ENCODE measurements at places on chromosomes 11 and 22.

DNA sequence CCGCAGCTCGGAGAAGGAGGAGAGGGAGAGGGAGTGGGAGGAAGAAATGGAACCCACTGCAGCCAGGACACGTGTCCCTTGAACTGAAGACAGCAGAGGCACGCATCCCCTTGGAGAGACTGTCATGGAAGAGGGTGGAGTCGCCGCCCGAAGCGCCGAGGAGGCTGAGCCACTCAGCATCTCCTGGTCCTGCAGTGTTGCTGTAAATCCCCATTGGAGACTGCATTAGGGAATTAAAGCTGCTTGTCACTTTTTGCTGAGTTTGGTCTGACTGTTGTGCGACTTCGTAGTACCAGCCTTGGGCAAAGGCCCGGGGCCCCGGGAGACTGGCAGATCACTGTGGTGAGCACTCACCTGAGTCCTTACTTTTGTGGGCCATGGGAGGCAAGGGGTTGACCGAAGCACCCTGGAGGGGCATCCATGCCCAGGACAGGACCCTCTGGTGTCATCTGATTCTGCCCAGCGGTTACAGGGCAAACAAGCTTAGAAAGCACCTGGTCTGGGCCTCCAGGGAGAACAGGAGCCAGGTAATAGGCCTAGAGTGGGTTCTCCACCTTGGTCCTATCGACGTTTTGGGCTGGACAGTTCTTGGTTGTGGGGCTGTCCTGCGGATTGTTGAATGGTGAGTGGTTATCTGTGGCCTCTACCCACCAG lies 797 bp downstream of the VPREB1 start:
- DNase-seq, result no peak

DNA sequence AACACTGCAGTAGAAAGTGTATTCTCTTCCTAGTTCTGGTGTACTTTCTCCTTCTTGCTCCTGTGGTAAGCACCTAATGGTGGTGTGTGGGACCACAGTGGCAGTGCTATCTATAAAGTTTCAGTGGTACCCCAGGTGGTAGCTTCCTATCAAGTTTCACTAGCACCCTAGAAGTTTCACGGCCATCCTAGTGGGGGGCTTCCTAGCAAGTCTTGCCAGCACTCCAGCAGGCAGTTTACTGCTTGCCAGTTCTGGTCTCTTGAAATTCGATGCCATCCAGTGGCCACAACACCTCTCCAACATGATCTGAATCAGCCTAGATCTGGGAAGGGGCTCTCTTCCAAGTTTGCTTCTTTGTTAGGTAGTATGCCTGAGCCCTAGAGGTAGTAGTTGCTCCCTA lies 229.6 kb downstream of the SWAP70 start:
- DNase-seq, result no peak

DNA sequence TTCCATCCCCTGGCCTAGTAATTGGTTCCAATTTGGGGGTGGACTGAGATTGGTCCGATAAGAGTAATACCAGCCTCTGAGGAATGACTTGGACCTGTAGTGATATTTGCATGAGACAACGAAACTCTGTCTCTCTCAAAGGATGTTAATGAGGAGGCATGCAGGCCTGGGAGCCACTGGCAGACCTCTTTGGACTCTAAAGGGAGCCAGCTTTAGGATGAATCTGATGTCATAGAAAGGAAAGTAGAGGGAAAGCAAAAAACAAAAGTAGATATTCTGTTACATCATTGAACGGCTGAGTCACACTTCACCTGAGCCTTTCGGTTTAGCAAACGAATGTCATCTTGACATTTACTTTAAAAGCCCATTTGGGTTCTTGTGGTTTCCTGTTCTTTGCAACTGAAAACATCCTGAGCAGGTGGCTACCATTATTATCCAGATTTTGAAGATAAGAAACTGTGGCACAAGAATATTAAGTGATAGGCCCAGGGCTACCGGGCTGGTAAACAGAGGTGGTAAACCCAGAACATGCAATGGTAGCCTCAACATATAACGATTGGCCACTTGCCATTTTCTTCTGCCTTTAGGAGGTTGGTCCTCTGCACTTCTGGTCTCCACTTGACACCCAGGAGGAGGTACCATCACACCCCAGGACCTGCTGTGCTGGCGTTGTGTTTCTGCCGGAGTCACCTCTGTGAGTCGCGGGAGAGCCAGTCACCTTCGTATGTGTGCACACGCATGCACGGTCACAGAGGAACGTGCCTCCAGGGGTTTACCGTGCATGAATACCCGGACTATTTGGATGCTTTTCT lies 42.7 kb downstream of the RTL6 start:
- no peak for DNase-seq

GRCh38 chr11:1881442-1882264 lies 10.0 kb downstream of the PRR33 start:
- no peak for DNase-seq

- no peak for DNase-seq
Observed at GRCh38 chr11:121499405-121499804, 46.6 kb upstream of the SORL1-AS1 start.

- no peak for DNase-seq
Observed at GRCh38 chr11:13091804-13092203, 82.7 kb downstream of the RASSF10 start.

DNA sequence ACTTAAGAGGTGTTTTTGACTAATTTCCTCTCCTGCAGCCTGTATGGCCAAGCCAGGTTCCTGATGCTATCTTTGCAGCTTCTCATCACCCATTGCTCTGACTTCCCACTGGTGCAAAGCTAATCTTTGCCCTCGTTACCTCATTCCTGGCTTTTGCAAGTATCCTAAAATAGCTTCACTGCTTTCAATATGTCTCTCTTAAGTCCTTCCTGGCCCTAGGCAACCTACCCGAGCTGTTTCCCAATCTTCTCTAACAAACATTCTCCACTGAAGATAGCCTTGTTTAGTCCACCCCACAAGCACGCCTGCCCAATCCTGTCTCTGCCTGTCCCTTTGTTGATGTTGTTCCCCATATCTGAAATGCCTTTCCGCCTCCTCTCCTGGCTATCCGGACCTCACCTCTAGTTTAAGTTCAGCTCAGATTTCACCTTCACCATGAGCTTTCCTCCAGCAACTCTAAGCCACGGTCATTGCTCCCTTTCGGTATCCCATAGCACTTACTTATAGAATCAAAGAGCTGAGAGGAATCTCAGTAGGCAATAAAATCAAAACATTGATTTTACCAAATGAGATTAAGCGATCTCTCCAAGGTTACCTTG lies 30.1 kb upstream of the CECR2 start:
- DNase-seq, result no peak

GRCh38 chr11:92008249-92008648 lies 216.4 kb upstream of the FAT3 start:
- no peak for DNase-seq

GRCh38 chr22:19604711-19605268 lies 80.6 kb upstream of the CLDN5 start:
- DNase-seq, result no peak

- no peak for DNase-seq
Observed at GRCh38 chr11:3745161-3745560, 52.2 kb downstream of the NUP98 start.

- DNase-seq, result no peak
Observed at GRCh38 chr11:70429724-70430521, 31.6 kb downstream of the CTTN start.

DNA sequence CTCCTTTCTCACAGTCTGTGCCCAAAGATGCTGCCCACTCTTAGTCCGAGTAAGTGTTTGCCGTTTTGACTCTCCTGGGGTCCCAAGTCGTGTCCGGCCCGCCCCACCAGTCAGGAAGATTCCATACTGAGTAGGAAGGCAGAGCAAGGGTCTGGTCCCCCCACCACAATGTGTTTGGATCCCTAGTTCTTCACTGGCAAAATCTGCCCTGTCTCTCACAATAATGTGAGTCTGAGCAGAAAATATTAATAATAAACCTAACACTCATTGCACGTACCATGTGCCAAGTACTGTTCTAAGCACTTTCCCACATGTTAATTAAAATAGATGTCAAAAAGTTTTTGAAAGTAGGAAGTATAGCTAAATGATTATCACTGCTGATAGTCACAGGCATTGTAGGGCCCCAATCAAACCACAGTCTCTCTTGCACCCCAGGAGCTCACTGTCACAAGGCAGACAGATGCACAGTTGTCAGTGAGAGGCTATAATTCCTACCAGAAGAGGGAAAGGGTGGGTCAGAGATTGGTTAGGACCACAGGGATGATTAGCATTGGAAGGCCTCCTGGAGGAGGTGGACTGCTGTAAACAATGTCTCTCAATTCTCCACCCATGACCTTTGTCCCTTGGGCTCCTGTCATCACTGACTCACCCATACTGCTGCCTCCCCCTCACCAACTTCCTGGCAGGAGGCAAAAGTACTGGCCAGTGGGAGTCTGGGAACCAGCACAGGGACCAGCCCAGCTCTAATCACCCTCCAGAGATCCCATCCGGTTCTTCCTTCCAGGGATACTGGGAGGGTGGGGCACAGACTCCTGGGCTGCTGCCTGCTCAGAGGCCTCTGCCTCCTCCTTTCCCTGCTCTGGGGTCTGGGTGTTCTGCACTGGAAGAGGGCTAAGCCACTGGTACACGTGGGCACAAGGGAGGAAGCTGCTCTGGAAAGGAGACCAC lies 1.0 kb upstream of the POLD4 start:
- no peak for DNase-seq

DNA sequence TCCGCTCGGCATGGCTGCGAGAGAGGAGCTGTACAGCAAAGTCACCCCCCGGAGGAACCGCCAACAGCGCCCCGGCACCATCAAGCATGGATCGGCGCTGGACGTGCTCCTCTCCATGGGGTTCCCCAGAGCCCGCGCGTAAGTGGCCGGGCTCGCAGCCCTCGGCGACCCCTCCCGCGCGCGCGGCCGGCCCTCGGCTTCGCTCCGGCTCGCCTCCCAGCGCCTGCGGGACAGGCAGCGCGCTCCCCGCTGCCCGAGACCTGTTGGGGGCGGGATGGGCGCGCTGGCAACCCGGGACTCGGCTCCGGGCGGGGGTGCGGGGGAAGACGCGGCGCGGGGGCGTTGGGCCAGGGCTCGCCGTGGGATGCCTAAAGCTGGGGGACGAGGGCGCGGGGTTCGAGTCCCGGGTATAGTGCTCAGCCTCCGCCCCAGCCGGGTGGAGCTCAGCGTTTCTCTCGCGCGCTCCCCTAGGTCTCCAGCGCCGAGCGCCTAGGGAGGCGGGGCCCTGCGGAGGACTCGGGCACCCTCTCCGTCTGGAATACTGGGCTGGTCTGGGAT lies 630 bp downstream of the UBASH3B start:
- DNase-seq, result peak; percentile 13

DNA sequence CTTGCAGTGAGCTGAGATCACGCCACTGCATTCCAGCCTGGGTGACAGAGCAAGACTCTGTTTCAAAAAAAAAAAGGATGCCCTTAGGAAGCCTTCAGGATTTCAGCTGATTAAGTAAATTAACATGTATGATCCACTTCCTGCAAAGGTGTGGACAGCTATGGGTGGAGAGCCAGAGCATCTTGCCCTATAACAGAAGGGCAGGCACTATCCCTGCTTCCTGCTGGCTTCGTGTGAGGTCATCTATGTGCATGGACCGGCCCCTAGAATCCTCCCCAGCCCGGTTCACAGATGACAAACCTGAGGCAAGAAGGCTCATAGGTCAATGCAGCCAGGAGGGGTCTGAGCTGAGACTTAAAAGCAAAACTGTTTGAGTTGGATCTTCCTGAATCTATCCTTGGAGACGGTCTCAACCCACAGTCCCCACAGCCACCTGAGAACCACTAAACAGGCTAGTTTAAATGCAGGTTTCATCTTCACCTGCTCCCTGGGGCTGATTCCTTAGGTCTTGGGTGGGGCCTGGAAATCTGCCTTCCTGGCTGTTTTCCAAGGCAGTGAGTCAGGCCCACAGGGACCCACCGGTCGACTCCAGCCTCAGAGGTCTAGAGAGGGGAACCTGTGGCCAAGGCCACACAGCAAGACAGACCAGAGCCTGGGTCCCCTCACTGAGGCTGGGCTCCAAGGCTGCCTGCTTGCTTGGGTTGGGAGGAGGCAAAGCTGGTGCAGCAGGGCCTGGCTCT lies 55.2 kb upstream of the MPEG1 start:
- DNase-seq, result no peak

GRCh38 chr11:29773656-29774264 lies 243.1 kb downstream of the KCNA4 start:
- DNase-seq, result no peak

GRCh38 chr22:36879775-36880174 lies 19.0 kb downstream of the NCF4 start:
- DNase-seq, result no peak

DNA sequence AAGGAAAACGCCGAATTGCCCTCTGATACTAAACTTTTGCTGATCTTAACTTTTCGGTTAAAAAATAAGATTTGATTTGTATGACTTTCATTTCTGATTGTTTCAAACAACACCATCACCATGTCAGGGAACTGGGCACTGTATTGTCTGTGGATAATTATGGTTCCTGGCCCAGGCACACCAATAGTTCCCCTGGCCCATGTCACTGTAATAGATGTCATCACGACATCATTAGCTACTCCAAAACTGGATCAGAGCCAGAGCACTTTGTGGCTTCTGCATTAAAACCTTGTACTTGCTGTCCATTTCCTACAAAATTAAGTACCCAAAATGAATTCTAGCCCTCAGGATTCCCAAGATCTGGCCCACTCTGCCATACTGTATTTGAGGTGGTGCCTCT lies 119.5 kb upstream of the NARS2 start:
- no peak for DNase-seq

DNA sequence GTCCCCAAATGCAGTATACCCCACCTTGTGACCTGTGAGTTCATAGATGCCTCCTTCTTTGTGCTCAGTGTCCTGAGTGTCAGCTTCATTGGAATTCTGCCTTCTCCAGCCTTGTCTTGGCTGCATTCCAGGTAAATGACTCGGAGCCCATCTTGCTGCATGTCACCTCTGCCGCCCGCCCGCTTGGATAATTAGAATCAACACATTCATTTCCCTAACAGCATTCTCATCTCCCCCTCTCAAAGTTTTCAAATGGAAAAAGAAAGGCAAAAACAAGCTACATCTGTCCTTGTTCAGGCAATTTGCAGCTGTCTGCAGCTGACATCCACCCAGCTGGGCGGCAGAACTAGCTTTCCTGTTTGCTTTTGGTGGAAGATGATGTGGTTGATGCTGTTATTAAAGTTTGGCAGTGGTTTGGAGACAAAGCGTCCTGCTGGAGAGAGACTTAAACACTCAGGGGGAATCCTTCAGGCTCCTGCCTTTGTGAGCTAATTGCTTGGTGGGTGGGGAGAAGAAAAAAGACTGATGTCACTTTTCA lies 198.8 kb upstream of the SEZ6L start:
- no peak for DNase-seq

GRCh38 chr11:17165247-17165890 lies 42.4 kb downstream of the PIK3C2A start:
- DNase-seq, result no peak

DNA sequence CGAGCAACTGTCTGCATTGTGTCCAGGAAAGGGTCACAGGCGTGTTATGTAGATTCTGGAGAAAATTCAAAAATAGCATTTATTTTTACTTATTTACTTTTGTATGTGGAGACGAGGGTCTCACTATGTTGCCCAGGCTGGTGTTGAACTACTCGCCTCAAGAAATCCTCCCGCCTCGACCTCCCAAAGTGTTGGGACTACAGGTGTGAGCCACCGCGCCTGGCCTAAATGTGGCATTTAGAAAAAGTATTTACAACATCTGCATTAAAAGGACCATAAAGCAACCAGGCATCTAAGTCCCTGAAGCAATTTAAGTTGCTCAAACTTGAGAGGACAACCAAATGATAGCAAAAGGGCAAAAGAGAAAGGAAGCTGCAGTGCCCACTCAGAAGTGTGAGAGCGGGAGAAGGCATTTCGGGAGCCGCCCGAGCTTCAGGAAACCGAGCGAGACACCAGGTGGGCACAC lies 595 bp downstream of the TRIM66 start:
- no peak for DNase-seq

GRCh38 chr11:86202013-86202336 lies 42.6 kb upstream of the EED start:
- no peak for DNase-seq

- peak; percentile 48 for DNase-seq
Observed at GRCh38 chr11:64339754-64340408, at the start of gene CCDC88B. TSS of gene CCDC88B (plus strand) at chr11:64340204. CDS start at chr11:64340267, 63 bp downstream.
